ENCODE measurements at places on chromosomes 6 and 20.

- peak; percentile 92 for DNase-seq
These were observed 91.3 kb upstream of the PRDM1 start for GRCh38 chr6:105994591-105995390.

- no peak for DNase-seq
These were observed 94.2 kb downstream of the OLIG3 start for GRCh38 chr6:137399881-137400443.

GRCh38 chr20:14830466-14830865 is 493.1 kb upstream of the FLRT3 start:
- no peak for DNase-seq

- no peak for DNase-seq
These were observed 28.6 kb downstream of the C6orf89 start for GRCh38 chr6:36914227-36914794.

GRCh38 chr6:129280749-129281148 is 397.8 kb downstream of the LAMA2 start:
- no peak for DNase-seq

DNA sequence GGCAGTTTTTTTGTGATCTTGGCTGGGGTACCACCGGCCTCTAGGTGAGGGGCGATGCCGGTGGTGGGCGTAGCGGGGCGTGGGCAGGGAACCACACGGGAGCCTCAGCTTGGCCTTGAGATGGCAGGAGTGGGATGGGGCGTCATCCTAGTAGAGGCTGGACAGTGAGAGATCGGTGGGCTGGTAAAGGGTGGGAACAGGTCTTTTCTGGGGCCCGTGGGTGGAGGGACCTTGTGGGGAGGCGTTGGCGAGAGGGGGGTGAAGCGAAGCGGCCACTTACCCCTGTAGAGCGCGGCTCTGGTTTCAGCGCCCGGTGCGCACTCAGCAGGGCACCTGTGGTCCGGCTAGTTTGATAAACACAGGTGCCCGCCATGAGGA is 12.0 kb downstream of the ITPR3 start:
- DNase-seq, result no peak

- no peak for DNase-seq
These were observed 193.4 kb upstream of the CDYL start for GRCh38 chr6:4582506-4583417.

DNA sequence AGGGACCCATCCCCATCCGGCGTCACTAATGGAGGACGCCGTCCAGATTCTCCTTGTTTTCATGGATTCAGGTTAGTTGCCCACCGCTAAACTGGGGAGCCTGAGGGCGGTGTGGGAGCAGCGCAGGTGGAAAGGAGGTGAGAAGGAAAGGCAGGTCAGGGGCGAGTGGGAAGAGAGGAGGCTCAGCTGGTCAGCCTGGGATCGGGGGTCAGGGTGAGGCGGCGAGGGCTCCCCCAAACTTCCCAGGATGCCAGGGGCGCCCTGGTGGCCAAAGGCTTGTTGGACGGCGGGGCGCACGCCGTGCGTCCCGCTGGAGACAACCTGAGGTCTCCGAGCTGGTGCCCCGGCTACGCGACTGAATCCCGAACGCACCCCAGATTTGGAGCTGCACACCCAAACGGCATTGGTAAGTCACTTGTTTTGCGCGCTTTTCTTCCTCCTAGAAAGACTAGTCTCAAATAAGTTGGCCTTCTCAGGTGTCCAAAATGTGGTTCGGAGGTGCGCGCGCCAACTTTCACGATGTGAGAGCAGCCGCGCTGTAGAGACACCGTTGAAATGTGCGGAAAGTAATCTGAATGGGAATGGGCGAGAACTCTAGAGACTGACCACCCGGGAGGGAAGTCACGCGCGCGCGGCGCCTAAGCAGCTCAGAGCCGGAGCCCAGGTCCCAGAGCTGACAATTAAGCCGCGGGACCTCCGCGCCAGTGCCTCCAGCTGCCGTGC is 9.7 kb downstream of the GNAS-AS1 start:
- no peak for DNase-seq

Data from posterior vena cava (tissue), 2 donors.